ENCODE measurements at places on chromosomes 1 and 21. TPM values are rescaled to one million over a fixed set of nuclear protein-coding genes. Genes with fewer than 3 reads are reported as not detected.

PDZK1 gene
- total RNA-seq = 0.97 TPM

TNFRSF1B gene
- 0.25 TPM for total RNA-seq

TP73 gene
- not detected for total RNA-seq

RXRG gene
- not detected for total RNA-seq

NPPB gene
- total RNA-seq = not detected

CSTB gene
- total RNA-seq = 7.8 TPM

C1orf87 gene
- not detected for total RNA-seq

DNA sequence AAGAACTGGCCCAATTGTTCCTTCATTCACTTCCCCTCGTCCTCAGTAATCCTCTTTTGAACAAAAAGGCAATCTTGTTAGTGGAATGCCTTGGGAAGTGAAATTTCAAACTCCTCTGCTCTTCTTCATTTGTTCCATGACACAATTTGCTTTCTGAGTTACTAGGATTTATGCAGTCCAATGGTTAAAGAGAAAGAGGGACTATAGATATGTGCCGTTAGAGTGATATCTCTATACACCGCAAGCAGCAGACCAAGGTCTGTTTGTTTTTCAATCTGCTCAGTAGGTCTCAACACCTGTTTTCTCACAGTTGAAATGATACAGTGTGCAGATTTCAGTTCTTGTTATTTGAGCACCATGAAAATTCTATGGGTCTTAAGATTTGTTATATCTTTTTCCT is 244.0 kb downstream of the DNM3 start:
- no peak for DNase-seq
- H3K27ac ChIP-seq = no peak overlapping the region
- H3K4me1 ChIP-seq = no peaks in the 10 kb centered on the region
- no peaks in the 10 kb centered on the region for H3K27me3 ChIP-seq
- no peak overlapping the region for H3K4me3 ChIP-seq

- no peak overlapping the region for H3K4me3 ChIP-seq
- H3K27me3 ChIP-seq = no peaks in the 10 kb centered on the region
- no peaks in the 10 kb centered on the region for H3K36me3 ChIP-seq
Observed at GRCh38 chr1:225937048-225937968, 3.7 kb downstream of the LEFTY2 start.

- no peak overlapping the region for H3K27ac ChIP-seq
- H3K4me1 ChIP-seq = no peaks in the 10 kb centered on the region
- no peak overlapping the region for H3K4me3 ChIP-seq
- H3K36me3 ChIP-seq = no peaks in the 10 kb centered on the region
Observed at GRCh38 chr1:3905266-3905952, 5.3 kb upstream of the C1orf174 start.

GRCh38 chr1:8941906-8942305 is 3.8 kb upstream of the CA6 start:
- no peaks in the 10 kb centered on the region for H3K36me3 ChIP-seq
- H3K27me3 ChIP-seq = no peaks in the 10 kb centered on the region
- no peak overlapping the region for H3K4me3 ChIP-seq
- H3K27ac ChIP-seq = peak overlapping the region; percentile 29
- peaks cover 4% of the 10 kb centered on the region for H3K4me1 ChIP-seq

GRCh38 chr21:45095505-45095904 is 21.1 kb downstream of the ADARB1 start:
- H3K27me3 ChIP-seq = no peaks in the 10 kb centered on the region
- no peak overlapping the region for H3K27ac ChIP-seq
- no peak overlapping the region for H3K4me3 ChIP-seq
- H3K36me3 ChIP-seq = no peaks in the 10 kb centered on the region

- no peak overlapping the region for H3K4me3 ChIP-seq
- H3K27me3 ChIP-seq = no peaks in the 10 kb centered on the region
- no peak for DNase-seq
- peaks cover 14% of the 10 kb centered on the region for H3K4me1 ChIP-seq
Observed at GRCh38 chr1:168344517-168344916, 63.8 kb downstream of the TBX19 start.

GRCh38 chr1:59266180-59266926 is 30.5 kb upstream of the FGGY start:
- no peak overlapping the region for H3K4me3 ChIP-seq
- no peaks in the 10 kb centered on the region for H3K27me3 ChIP-seq
- no peak for DNase-seq
- H3K36me3 ChIP-seq = no peaks in the 10 kb centered on the region
- H3K27ac ChIP-seq = no peak overlapping the region
- H3K4me1 ChIP-seq = no peaks in the 10 kb centered on the region

DNA sequence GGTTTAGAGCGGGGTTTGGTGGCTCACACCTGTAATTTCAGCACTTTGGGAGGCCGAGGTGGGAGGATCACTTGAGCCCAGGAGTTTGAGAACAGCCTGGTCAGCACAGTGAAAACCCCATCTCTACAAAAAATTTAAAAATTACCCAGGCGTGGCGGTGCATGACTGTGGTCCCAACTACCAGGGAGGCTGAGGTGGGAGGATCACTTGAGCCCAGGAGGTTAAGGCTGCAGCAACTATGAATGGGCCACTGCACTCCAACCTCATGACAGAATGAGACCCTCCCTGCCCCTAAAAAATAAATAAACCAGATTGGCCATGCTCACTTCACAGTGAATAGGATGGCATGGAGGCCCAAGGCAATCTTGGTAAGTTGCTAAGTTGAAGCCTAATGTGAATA is 168.9 kb downstream of the RHOU start:
- H3K27me3 ChIP-seq = peaks cover 22% of the 10 kb centered on the region
- H3K4me1 ChIP-seq = peaks cover 11% of the 10 kb centered on the region
- H3K36me3 ChIP-seq = no peaks in the 10 kb centered on the region
- no peak overlapping the region for H3K4me3 ChIP-seq
- H3K27ac ChIP-seq = no peak overlapping the region

GRCh38 chr1:51414811-51415210 is 84.4 kb upstream of the TTC39A start:
- peaks cover 20% of the 10 kb centered on the region for H3K4me1 ChIP-seq
- H3K4me3 ChIP-seq = no peak overlapping the region
- no peaks in the 10 kb centered on the region for H3K27me3 ChIP-seq
- DNase-seq = no peak

DNA sequence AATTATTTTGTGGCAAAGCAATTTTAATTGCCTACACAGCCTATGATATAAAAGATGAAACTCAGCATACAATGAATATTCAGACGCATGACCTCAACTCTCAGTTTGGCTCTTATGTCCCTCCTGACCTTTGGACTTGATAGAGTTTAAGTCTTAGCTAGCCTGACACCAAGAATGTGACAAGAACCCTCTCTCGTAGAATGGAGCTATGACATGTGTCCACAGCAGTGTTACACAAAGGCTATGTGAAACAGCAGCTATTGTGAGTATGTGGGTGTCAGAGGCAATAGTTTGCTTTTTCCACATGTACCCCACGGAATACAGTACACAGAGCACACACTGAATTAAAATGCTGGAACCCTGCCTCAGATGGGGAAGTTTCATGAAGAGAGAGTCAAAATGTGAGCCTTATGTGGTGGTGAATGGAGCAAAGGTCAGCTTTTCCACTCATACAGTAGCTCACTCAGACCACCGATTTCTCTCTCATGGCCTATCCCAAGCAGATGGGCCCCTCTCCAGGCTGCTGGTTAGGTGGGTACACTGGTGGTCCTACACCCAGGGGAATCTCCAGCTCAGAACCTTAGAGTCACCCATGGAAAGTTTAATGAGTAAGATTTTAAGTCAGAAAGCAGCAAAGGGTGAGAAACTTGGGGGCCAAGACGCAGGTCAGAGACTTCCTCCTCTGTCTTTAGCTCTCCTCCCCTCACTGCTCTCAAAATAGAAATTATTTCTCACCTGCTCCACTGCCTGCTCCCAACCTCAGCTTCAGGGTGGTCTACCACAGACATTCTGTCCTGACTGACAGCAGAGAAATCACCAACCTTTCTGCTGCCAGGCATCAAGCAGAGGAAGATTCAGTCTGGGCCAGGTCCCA is 10.1 kb upstream of the XCL2 start:
- peaks cover 16% of the 10 kb centered on the region for H3K4me1 ChIP-seq
- no peak overlapping the region for H3K27ac ChIP-seq
- DNase-seq = no peak
- no peaks in the 10 kb centered on the region for H3K27me3 ChIP-seq
- H3K4me3 ChIP-seq = no peak overlapping the region

- no peaks in the 10 kb centered on the region for H3K36me3 ChIP-seq
- H3K4me1 ChIP-seq = peaks cover 33% of the 10 kb centered on the region
- H3K27me3 ChIP-seq = no peaks in the 10 kb centered on the region
- no peak overlapping the region for H3K4me3 ChIP-seq
Observed at GRCh38 chr21:29164323-29164942, 34.0 kb downstream of the MAP3K7CL start.

- no peak for DNase-seq
- H3K36me3 ChIP-seq = no peaks in the 10 kb centered on the region
- H3K4me3 ChIP-seq = no peak overlapping the region
- no peaks in the 10 kb centered on the region for H3K4me1 ChIP-seq
Observed at GRCh38 chr21:38228115-38228514, 28.7 kb upstream of the KCNJ15 start.

DNA sequence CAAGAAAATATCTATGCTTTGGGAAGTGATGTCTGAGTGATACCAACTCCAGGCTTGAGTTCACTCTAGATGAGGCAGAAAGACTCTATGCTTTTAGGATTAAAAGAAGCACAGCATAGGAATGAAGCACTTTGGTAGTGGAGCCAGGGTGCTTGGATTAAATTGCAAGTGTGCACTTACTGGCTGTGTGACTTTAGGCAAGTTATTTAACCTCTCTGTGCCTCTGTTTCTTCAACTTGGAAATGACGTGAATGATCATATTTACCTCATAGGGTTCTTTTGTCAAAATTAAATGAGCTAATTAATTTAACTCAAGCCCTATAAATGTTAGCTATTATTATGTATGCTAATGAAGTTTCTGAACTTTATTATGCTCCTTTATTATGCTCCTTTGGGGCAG is 446.1 kb downstream of the TTLL7 start:
- H3K27me3 ChIP-seq = no peaks in the 10 kb centered on the region
- H3K36me3 ChIP-seq = no peaks in the 10 kb centered on the region
- H3K27ac ChIP-seq = no peak overlapping the region
- no peaks in the 10 kb centered on the region for H3K4me1 ChIP-seq
- no peak overlapping the region for H3K4me3 ChIP-seq

DNA sequence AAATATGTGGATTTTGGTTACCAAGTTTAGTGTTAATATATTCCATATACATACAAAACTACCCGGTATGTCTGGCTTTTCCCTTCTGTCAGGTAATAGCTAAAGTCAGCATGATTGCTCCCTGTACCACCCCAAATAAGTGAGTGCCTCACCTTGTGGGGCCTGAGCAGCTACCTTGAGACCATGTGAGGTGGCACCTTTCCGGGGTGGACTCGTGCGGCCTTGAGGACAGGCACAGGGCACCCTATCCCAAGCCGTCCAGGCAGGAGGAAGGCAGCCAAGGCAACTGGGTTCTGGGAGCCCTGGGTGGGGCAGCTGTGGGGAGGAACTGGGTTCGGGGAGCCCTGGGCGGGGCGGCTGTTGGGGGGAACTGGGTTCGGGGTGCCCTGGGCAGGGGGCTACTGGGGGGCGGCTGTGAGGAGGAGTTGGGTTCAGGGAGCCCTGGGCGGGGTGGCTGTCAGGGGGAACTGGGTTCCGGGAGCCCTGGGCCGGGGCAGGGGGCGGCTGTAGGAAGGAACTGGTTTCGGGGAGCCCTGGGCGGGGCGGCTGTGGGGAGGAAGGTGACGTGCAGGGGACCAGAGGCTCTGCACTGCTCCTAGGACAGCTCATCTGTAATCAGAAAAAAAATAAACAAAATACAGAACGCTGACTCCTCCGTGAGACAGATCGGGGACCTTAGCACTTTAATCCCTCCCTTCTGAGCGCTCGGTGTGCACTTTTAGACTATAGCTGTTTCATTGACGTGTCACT is 63.3 kb downstream of the POFUT2 start:
- H3K36me3 ChIP-seq = peaks cover 11% of the 10 kb centered on the region
- no peaks in the 10 kb centered on the region for H3K27me3 ChIP-seq
- no peak overlapping the region for H3K4me3 ChIP-seq
- peaks cover 29% of the 10 kb centered on the region for H3K4me1 ChIP-seq

DNA sequence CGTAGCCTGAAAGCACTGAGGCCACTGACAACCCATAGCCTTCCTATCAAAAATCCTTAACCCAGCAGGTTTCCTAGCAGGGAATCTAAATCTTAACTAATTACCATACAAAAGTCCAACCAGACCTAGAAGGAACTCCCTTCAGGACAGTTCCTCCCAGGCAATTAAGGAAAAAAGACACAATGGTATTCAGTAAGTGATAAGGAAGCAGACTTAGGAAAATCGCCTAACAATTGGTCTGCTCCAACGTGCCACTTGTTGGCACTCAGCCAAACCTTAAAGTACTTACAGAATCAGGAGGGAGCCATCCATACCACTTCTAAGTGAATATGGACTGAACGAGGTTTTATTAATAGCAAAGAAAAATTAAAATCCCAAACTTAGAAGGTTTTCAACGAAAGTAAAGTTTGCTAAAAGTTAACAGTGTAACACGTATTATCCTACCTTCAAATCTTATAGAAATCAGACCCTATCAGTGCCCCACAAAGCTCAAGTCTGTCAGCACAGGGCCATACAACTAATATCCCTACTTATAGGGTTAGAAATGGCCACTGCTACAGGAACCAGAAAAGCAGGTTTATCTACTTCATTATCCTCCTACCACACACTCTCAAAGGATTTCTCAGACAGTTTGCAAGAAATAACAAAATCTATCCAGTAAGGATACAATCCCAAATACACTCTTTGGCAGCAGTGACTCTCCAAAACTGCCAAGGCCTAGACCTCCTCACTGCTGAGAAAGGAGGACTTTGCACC is 29.0 kb downstream of the SPATA6 start:
- H3K27ac ChIP-seq = no peak overlapping the region
- no peaks in the 10 kb centered on the region for H3K4me1 ChIP-seq
- H3K4me3 ChIP-seq = no peak overlapping the region
- DNase-seq = no peak
- no peaks in the 10 kb centered on the region for H3K36me3 ChIP-seq

DNA sequence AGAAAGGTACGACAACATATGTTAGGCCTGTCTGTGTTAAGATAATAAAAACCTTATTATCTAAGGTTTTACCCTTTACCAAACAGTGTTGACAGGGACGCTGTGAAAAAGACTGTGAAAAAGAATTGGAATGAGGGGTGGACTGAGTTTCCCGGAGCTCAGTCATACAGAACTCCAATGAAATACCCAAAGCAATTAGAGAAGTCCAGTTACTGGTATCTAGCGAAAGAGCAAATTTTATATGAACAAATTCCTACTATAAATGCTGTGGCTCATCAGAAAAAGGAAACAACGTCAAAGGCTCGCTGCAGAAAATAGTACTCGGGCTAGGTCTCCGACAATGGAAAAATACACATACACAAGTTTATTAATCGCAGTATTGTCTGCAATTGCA is 708 bp upstream of the RBBP5 start:
- H3K27ac ChIP-seq = peak overlapping the region; percentile 86
- no peak for DNase-seq
- H3K36me3 ChIP-seq = peaks cover 2% of the 10 kb centered on the region
- peak overlapping the region; percentile 97 for H3K4me3 ChIP-seq
- H3K27me3 ChIP-seq = no peaks in the 10 kb centered on the region
- H3K4me1 ChIP-seq = peaks cover 17% of the 10 kb centered on the region
